ENCODE measurements at places on chromosomes 5 and 9.

GRCh38 chr5:1800472-1801221 is 560 bp upstream of the NDUFS6 start:
- no peak for DNase-seq

GRCh38 chr9:137956039-137956438 is 78.5 kb downstream of the CACNA1B start:
- DNase-seq = no peak

- DNase-seq = no peak
These were observed 39.3 kb downstream of the EPB41L4A start for GRCh38 chr5:112379542-112380325.

GRCh38 chr5:14810282-14810681 is 61.3 kb downstream of the ANKH start:
- no peak for DNase-seq

- peak; percentile 6 for DNase-seq
These were observed 263.2 kb downstream of the DMAC1 start for GRCh38 chr9:7536310-7536939.

DNA sequence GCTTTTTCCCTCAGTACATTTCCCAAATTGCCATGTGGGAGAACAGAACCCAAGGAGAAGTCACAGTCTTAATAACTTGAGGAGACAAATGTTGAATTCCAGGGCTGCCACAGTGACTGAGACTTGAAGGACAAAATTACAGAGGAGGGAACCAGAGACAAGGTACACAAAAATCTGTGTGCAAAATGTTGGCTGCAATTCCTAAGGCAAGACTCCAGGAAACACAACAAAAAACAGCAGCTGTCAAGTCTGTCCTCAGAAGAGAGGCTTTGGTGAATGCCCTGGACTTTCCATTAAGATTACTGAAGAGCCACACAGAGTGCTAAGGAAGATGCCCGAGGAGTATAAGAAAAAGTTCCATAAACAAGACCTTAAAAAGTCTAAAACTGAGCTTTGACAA is 21.1 kb downstream of the AP3B1 start:
- no peak for DNase-seq

- DNase-seq = no peak
These were observed 19.4 kb downstream of the UBE2QL1 start for GRCh38 chr5:6468104-6468503.

DNA sequence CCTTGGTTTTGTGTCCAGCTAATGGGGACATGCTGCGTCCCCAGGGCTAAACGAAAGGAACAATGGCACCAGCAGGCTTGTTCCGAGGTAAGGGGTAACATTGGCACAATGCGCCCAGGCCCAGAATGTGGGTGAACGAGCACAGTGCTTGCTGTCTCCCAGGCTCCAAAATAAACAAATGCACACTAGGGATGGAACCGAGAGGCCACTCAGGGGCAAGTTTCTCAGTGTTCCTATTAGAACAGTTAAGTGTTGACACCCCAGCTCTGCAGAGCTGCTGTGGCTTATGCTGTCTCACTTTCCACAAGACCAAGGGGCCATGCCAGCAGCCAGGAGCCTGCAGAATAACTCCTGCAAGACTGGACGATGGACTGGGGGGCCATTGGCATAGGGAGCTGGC is 492.4 kb downstream of the GADD45G start:
- no peak for DNase-seq

- DNase-seq = no peak
These were observed 192.6 kb upstream of the MSX2 start for GRCh38 chr5:174531782-174532191.

DNA sequence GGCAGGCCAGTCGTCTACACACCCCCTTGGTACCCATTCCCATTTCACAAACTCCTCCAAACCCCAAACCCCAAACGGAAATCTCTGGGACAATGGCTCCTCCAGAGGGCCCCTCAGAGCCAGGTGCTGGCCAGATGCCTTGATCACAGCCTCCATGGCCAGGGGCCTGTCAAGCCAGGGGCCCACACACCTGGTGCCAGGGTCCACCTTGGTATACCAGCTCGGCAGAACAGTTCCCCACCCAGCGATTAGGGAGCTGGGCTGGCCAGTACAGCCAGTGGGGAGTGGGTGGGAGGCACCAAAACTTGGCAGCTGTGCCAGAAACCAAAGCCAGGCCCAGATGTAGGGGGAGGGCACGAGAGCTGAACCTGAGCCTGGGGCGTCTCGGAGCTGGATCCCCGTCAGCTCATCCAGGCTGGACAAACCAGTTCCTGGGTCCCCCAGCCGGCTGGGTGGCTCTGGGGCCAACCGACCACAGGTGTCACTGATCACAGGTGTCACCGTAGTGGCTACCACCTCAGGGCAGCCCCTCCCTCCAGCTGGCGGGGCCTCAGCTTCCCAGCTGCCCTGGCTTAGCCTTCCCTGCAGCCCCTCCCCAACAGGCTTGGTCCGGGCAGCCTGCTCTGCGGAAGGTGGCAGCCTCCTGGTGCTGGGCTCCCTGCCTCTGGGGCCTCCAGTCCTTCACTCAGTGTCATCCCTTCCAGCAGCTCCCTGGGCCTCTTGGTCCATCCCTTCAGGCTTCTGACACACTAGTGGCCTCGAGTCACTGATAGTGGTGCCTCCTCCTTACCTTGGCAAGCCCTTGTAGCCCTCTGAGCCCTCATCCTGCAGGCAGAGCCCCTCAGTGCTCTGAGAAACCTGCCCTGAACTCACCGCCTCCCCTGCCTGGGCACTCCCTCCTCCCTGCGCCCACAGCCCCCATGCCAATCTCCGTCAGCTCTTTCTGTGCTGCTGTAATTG is 6.6 kb upstream of the RMND5B start:
- DNase-seq = no peak

DNA sequence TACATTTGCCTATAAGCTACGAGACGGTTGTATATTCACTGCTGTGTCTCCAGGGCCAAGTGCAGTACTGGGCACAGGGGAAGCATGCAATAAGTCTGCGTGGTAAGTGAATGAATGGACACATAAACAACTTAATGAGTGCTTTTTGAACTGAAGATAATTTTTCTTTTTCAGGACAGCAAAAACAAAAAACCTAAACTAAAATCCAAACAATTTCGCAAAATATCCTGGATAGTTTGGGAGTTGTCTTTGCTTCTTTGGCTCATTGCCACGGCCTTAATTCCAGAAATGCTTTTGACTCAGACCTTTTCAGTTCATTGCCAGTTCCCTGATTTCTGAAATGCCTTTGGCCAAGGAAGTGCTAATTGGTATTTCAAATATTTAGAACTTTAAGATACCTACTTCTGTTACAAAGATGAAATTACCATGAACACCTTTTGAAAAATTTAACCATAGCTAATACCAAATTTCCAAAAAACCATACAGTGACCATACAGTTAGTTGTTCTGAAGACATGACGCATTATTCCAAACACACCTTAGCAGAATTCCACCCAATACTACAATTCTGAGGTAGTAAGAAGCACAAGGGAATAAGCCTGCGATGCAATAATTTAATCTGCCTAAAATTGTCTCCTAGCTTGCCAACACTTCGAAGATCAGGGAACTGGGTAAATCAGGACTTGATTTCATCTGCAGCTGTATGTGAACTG is 42.8 kb downstream of the TEK start:
- DNase-seq = no peak

DNA sequence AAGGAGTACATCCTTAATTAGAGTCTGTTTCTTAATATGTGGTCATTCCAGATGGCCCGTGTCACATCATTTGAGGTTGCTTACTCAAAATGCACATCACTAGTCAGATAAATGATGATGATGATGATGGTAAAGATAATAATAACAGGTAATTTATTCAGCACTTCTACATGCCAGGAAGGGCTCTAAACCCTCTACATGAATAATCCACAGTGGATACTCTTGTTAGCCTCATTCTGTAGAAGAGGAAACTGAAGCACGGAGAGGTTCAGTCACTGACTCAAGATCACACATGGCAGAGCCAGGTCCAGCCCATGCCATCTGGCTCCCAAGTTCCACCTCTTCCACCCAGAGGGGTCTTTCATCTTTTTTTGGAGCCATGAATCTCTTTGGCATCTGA is 11.7 kb downstream of the SH3PXD2B start:
- DNase-seq = no peak

DNA sequence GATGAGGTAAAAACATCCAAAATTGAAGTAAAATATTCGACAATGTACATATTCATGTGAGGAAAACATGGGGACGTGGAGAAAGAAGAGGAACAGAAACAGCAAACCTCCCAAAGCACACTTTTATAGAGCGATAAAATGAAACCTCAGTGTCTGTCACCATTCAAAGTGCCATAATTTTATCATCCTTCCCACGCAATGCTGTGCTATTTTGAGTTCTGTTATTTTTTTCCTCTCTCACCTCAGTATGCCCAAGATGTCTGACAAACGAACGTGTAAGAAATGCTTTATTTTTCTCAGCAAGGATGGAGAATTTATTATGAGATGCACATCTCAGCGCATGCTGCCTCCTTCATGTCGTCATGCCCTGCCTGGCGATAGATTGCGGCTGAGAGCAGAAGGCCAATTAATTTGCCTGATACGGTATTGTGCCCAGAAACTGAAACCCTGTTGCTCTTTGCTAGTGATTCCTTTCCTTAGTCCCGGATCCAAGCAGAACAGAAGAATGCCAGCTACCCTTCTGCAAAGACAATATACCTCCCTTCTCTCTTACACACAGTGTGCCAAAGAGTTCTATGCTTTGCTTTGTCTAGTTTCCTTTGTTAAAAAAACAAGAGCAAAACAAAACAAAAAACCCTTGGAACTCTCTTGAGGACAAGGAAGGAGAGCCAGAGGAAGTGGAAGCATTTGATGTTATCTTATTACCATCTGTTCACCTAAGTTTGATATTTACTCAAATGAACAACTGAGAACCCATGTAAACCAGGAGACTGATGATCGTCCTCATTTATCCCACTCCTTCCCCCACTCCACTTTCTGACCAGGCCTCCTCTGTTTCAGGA is 192.4 kb downstream of the SEMA6A start:
- no peak for DNase-seq

GRCh38 chr5:45532826-45533624 is 163.2 kb downstream of the HCN1 start:
- no peak for DNase-seq

DNA sequence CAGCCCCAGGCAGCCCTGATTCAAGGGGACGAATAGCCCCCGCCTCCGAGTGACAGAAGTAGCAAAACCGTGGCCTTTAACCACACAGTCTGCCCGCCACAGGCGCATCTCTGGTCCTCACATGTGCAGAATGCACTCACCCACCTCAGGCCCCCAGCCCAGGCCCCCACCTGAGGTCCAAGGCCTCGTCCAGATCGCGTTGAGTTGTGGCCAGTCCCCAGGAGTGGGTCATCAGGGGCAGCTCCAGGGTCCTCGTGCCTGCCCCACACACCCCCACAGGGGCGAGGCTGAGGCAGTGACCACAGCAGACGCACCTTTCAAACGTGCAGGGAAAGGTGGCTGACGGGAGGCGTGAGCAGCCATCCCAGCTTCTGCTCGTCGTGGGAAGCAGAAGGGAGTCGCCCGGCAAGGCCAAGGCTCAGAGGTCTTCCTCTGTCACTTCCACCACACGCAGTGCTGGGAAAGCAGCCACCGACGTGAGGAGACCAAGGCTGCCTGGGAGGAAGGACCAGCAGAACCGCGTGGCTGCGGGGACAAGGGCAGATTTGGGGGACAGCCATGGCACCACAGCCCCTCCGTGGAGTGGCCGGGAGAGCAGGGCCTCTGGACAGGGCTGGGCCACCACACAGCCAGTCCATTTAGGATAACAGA is 77.8 kb upstream of the OTULINL start:
- no peak for DNase-seq

GRCh38 chr9:95082401-95083084 is 235.0 kb downstream of the FANCC start:
- DNase-seq = no peak

DNA sequence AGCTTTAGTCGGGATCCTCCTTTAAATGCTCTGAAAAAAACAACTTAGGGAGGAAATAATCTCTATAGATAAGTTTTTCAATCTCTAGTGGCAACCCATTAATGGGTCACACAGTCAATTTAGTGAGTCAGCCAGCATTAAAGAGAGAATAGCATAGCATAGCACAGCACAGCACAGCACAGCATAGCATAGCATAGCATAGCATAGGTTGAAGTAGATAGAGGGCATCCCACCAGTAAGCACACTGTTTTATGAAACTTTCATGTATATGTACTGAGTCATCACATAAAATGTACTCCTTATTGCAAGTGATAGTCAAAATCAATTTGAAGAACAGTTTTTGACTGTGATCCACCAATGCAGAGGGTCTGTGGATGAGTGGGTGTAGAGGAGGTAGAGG is 522.9 kb downstream of the CCDC171 start:
- no peak for DNase-seq

GRCh38 chr5:143898916-143899591 is 87.1 kb downstream of the HMHB1 start:
- no peak for DNase-seq

DNA sequence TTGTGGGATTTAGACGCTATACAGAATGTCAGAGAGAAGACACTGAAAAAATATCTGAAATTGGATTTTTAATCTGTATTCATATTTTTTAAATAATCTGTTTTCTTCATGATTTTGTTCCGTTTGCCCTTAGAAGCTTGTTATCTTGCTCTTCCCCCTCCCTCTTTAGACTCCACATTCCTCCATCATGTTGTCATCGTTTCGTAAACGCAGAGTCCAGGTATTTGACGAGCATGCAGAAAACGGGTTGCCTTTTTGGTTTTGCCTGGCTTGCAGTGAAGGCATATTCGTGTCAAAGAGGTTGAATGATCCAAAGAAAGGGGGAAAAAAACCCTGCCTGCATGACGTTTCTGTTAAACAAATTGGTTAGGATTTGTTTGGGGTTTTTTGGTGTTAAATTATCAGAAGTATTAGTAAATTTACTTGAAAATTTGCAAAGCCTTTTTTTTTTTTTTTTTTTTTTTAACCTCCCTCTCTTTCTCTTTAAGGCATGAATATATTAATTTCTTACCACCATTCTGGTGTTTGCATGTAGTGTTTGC is 2.9 kb downstream of the SPTAN1 start:
- no peak for DNase-seq

DNA sequence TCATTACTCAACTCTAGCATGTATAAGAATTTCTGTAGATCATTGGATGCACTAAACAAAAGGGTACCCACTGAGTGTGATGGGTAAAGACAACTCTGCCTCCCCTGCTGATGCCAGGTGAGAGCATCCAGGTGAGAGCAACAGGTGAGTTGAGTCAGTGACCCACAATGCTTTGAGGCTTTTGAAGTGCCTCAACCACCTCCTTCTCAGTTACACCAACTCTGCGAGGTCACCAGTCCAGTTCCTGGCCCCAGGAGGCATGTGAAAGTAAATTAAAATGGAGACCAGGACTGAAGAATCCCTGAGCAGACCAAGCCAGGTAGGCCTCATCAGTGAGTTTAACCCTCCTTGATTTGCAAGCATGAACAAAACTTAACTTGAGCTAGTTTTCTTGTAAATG is 505.8 kb downstream of the EBF1 start:
- DNase-seq = no peak

DNA sequence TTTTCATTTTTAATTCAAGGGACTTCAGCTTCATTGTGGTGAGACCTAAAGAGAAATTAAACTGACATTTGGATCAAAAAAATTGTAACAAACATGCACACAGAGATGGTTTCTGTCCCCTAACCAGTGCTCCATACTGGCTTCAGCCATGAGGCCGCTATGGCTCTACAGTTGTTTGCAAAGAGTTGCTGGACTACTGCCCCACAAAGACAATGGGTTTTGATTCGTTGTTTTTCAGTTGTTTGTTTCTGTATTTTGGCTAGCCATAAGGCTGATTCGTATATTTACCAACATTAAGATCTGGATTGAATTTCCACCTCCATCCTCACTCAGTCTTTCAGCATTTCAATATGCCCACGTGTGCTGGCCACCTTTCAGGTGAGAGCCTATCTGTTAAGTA is 163.7 kb upstream of the KIF2A start:
- no peak for DNase-seq

GRCh38 chr9:136015656-136016571 is 54.7 kb upstream of the UBAC1 start:
- no peak for DNase-seq

Measured in NCI-H187 treated with DMSO at 0.1 percent for 48 hours (cell line).